ENCODE measurements at places on chromosomes 16 and 17. TPM values are rescaled to one million over a fixed set of nuclear protein-coding genes. Genes with fewer than 3 reads are reported as not detected.

GRCh38 chr17:20938244-20938643 lies 104.6 kb downstream of the USP22 start:
- no peaks in the 10 kb centered on the region for H3K4me1 ChIP-seq
- H3K4me3 ChIP-seq: no peak overlapping the region
- no peaks in the 10 kb centered on the region for H3K36me3 ChIP-seq
- no peaks in the 10 kb centered on the region for H3K27me3 ChIP-seq

TANGO6 gene
- 30.3 TPM for total RNA-seq

SLFN12L gene
- total RNA-seq: 50.8 TPM

DNA sequence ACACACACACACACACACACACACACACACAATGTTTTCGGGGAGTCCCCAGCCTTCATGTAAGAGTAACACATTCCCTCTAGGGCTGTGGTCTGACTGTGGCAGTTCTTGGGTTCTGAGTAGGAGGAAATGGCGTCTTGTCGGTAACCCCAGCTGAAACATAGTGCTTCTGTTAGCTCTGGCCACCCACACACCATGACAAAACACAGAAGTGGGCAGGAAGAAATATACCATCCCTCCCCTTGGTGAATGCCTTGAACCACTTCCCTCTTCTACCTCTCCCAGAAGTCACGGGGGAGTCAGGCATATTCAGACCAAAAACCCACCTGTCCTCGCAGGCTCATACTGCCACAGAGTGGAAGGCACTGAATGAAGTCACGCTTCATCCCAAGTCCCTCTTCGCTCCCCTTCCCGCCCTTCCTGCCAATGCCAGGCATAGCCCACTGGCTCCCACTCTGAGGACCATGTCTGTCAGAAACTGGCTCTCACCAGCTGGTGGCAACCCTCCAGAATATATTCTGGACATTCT lies 11.5 kb downstream of the SLC35B1 start:
- H3K4me1 ChIP-seq: peaks cover 20% of the 10 kb centered on the region
- peaks cover 6% of the 10 kb centered on the region for H3K36me3 ChIP-seq
- no peaks in the 10 kb centered on the region for H3K27me3 ChIP-seq

MT1M gene
- not detected for total RNA-seq

DNA sequence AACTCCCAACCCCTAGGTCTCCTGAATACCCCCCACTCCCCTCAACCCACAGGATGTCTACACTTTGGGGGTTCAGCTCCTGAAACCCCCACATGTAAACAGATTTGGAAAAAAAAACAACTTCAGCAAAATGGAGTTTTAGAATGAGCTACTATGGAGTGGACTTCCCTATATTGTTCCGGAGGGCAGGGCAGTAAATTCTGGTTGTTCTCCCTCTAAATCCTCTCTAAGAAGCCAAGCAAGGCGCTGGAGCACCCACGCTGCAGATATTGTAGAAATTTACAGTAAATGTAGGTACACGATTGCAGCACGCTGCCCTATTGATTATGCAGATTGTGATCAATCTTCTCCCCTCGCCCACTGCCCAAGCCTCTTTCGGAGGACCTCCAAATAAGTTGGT lies 8.5 kb upstream of the ZFHX3 start:
- H3K4me3 ChIP-seq: no peak overlapping the region
- no peaks in the 10 kb centered on the region for H3K4me1 ChIP-seq
- DNase-seq: no peak
- peaks cover 27% of the 10 kb centered on the region for H3K27me3 ChIP-seq
- H3K36me3 ChIP-seq: no peaks in the 10 kb centered on the region

DNA sequence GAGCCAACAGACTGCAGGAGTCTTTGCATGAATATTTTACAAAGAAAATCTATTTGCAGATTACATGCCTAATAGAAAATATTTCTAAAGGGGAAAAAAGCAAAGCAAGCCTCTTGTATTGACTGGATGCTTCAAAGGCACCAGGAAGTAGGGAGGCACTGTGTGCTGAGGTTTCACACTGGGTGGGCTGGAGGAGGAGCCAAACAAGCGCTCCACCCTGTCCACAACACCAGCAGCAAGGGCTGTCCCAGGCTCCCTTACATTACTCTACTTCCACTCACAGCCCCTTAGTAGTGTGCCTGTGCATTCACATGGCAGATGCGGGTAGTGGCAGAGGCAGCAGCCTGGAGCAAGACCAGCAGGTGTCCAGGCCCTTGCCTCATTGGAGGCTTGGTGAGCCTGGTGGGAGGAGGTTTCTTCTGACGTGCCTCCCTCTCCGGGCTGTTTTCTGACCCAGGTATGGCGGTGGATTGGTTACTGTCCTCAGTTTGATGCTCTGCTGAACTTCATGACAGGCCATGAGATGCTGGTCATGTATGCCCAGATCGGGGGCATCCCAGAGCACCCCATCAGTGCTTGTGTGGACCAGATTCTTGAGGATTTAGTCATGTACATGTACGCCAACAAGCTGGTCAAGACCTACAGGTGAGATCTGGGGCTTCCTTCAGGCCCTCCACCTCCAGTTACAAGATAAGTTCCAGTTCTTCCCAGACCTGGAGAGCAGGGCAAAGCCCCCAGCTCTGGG lies 7.0 kb upstream of the CCNF start:
- H3K36me3 ChIP-seq: no peaks in the 10 kb centered on the region
- H3K4me1 ChIP-seq: peaks cover 5% of the 10 kb centered on the region
- no peak for DNase-seq
- no peaks in the 10 kb centered on the region for H3K27me3 ChIP-seq
- no peak overlapping the region for H3K27ac ChIP-seq
- H3K4me3 ChIP-seq: no peak overlapping the region

CNTNAP4 gene
- not detected for total RNA-seq

DNA sequence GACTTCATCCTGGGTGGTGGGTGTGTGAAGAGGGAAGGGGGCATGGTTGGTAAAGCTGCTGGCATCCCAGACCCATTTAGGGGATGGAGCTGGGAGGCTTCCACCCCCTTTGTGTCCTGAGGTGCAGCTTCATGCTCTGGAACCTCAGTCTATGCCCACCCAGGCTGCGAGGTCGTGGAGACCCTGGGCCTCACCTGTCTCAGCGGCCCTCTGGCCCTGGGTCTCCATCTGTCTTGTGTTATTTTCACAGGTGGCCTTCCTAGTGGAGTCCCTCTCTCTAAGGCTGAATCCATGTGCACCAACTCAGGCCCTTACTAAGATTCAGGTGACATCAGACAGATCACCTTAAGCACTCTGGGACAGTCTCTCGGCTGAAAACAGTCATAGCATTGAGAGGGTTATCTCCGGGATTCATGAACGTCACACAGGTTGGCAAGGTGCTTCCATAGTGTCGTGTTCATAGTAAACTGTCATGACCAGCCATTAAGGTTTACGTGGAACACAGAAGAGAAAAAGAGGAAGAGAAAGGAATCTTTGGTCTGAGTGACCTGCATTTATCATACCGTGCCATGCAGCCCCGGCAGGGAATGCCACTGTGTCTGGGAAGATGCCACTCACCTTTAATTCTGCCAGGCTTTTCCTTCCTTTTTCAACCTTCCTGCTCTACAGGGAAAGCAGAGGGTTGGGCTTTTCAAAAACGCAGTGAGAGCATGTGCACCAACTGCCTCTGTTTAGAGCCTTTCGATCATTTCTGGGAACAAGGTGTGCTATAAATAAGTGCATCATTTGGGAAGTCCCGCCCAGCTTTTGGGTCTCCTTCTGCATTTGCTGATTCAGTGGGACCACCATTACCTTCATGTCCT lies 4.5 kb upstream of the FOXL1 start:
- no peak for DNase-seq
- no peak overlapping the region for H3K4me3 ChIP-seq
- H3K27ac ChIP-seq: no peak overlapping the region
- H3K27me3 ChIP-seq: peaks cover 36% of the 10 kb centered on the region

SLC5A10 gene
- not detected for total RNA-seq

TPSD1 gene
- total RNA-seq: not detected

FNDC8 gene
- 0.15 TPM for total RNA-seq

TUFM gene
- total RNA-seq: 320 TPM

DNA sequence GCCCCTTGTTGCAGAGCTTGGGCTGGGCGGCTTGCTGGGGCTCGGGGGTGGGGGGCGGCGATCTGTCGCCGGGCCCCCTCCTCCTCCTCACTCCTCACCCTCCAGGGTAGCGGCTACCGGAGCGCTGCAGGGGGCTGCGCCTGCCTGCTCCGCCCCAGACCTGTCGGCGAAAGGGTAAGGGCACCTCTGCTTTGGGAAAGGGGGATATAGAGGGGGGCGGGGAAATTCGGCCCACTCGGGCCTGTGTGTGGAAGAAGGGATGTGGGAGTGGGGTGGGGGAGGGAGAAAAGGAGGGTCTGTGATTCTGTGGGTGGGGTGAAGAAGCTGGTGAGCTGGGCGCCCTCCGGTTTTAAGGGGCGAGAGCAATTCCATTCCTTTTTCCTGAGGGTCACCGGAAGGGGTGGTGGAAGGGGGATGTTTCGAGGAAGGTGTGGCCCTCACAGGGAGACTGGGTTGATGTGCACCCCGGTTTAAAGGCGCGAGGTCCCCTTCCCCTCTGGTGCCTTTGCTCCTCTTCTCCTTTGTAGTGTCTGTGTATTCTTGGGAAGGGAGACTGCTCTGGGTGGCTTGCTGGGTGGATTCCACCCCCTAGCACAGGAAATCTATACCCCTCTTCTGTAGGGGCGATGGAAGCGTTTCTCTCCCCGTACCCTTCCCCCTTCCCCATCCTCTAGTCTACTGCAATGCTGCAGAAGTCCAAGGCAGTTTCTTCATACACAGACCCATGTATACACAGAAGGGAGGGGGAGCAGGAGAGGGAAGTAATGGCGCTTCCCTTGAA lies 878 bp downstream of the TAOK1 start:
- H3K4me1 ChIP-seq: peaks cover 32% of the 10 kb centered on the region
- H3K27ac ChIP-seq: peak overlapping the region; percentile 75

PLA2G10 gene
- total RNA-seq: not detected

DNA sequence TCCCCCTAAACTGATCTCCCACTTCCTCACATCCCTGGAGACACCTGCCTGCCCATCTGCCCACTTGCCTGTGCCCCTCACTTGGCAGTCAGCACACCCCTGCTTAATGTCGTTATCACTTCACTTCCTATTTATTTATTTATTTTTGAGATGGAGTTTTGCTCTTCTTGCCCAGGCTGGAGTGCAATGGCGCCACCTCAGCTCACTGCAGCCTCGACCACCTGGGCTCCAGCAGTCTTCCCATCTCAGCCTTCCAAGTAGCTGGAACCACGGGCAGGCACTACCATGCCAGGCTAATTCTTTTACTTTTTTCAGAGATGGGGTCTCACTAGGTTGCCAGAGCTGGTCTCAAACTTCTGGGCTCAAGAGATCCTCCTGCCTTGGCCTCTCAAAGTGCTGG lies 23.5 kb upstream of the PHOSPHO1 start:
- H3K4me3 ChIP-seq: no peak overlapping the region
- no peak for DNase-seq
- no peak overlapping the region for H3K27ac ChIP-seq
- H3K4me1 ChIP-seq: no peaks in the 10 kb centered on the region

- no peaks in the 10 kb centered on the region for H3K36me3 ChIP-seq
- H3K27me3 ChIP-seq: no peaks in the 10 kb centered on the region
- no peak overlapping the region for H3K4me3 ChIP-seq
- H3K27ac ChIP-seq: no peak overlapping the region
- DNase-seq: no peak
Measured at GRCh38 chr16:12685806-12686205, 117.9 kb downstream of the CPPED1 start.

- H3K4me3 ChIP-seq: no peak overlapping the region
- no peaks in the 10 kb centered on the region for H3K27me3 ChIP-seq
- peaks cover 5% of the 10 kb centered on the region for H3K4me1 ChIP-seq
- peaks cover 89% of the 10 kb centered on the region for H3K36me3 ChIP-seq
Measured at GRCh38 chr17:63819585-63820537, 7.4 kb upstream of the PSMC5 start.

DNA sequence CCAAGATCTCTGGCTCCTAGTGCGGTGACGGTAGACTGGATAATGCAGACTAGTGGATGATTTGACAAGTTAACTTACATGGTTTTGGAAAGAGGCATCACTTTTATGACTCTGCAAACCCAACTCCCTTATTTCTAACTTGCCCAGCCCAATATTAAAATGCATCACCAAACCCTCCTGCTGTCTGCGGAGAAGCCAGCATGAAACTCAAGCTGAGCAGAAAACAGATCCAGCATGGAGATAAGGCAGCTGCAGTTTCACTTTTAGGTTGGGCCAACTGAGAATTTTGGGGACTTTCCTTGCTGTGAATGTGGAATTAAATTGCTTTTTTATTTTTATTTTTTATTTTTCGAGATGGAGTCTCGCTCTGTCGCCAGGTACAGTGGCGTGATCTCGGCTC lies 27.8 kb downstream of the CDH1 start:
- H3K4me3 ChIP-seq: no peak overlapping the region
- DNase-seq: no peak
- H3K4me1 ChIP-seq: no peaks in the 10 kb centered on the region
- H3K27me3 ChIP-seq: no peaks in the 10 kb centered on the region
- no peak overlapping the region for H3K27ac ChIP-seq

CFAP97D1 gene
- total RNA-seq: not detected

- H3K4me1 ChIP-seq: no peaks in the 10 kb centered on the region
- H3K4me3 ChIP-seq: no peak overlapping the region
- H3K27ac ChIP-seq: no peak overlapping the region
- no peaks in the 10 kb centered on the region for H3K36me3 ChIP-seq
- H3K27me3 ChIP-seq: no peaks in the 10 kb centered on the region
- no peak for DNase-seq
Measured at GRCh38 chr17:34206569-34206968, 48.5 kb upstream of the CCL2 start.

GRCh38 chr17:80880648-80880985 lies 111.0 kb upstream of the CHMP6 start:
- DNase-seq: no peak
- H3K4me1 ChIP-seq: peaks cover 17% of the 10 kb centered on the region
- no peak overlapping the region for H3K27ac ChIP-seq
- H3K27me3 ChIP-seq: no peaks in the 10 kb centered on the region
- no peak overlapping the region for H3K4me3 ChIP-seq

DNA sequence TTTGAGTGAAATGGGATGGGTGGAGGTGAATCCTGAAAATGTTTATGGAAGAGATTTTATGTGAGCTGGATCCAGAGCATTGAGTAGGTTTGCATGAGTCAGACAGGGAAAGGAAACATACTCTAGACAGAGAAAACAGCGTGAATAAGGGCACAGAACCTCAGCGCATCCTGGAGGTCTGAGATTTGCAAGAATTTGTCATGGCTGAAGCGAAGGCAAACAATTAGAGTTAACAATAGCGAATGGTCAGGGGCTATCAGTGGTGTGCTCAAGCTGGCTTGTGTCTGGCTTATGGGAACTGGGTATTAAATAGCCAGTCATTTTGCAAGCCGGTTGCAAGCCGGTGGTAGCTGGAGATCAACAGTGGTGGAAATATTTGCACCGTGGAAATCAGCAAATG lies 36.4 kb downstream of the MAP2K6 start:
- H3K4me1 ChIP-seq: no peaks in the 10 kb centered on the region
- DNase-seq: no peak
- H3K36me3 ChIP-seq: no peaks in the 10 kb centered on the region
- no peak overlapping the region for H3K27ac ChIP-seq

GRCh38 chr16:57648581-57649442 lies 19.3 kb upstream of the ADGRG3 start:
- peak; percentile 77 for DNase-seq
- no peaks in the 10 kb centered on the region for H3K27me3 ChIP-seq
- peaks cover 34% of the 10 kb centered on the region for H3K4me1 ChIP-seq

- no peaks in the 10 kb centered on the region for H3K4me1 ChIP-seq
- H3K27ac ChIP-seq: no peak overlapping the region
- no peaks in the 10 kb centered on the region for H3K27me3 ChIP-seq
- DNase-seq: no peak
Measured at GRCh38 chr17:33545124-33545523, 252.0 kb upstream of the ASIC2 start.

CNGB1 gene
- total RNA-seq: not detected

KRT27 gene
- total RNA-seq: not detected

Measured in CD8-positive, alpha-beta memory T cell (primary cell).